C1 segment of cervical spinal cord (tissue), 14 donors: ENCODE measurements at places on chromosomes 2 and 18.

- DNase-seq, result no peak
These were observed 280.0 kb upstream of the RAB12 start for GRCh38 chr18:8329186-8329771.

GRCh38 chr2:62768615-62769014 lies 63.1 kb downstream of the EHBP1 start:
- DNase-seq, result no peak

GRCh38 chr2:23356711-23357110 lies 28.3 kb upstream of the KLHL29 start:
- DNase-seq, result no peak

DNA sequence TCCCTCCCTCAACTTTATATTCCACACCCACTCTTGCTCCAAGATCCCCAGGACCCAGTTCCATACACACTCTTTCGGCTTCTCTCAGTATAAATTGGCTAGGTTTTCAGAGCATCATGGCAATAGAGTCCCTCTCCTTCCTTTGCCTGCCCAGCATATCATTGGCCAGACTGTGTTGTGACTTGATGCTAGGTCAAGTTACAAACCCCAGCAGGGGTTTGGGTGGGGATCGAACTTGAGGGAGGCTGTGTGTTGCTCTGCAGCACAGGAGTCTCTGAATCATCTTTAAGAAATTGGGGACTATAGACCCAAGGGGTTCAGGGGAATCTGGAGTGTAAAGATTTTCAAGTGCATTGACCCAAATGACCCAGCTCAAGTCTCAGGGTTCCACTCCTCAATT lies 477.5 kb upstream of the MEIS1 start:
- DNase-seq, result no peak

DNA sequence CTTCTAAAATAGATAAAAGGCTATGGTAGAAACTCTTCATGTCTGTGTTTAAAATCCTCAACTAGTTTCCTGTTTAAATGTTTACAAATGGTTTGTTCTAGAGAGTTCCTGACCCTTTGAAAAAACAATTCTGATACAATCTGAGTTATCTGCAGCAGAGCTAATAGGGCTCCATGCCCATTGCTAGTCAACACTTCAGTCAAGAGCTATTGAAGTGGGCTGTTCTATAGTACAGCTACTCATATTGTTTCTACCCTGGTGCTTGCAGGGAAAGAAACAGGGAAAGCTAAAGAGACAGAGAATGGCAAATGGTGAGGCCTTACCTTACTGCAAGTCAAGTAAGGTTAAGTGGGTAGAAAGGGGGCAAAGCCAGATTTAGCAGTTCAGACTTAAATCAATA lies 112.3 kb upstream of the CAVIN2 start:
- DNase-seq, result no peak

- DNase-seq, result no peak
These were observed 153.3 kb upstream of the NDUFV2 start for GRCh38 chr18:8949206-8949605.

DNA sequence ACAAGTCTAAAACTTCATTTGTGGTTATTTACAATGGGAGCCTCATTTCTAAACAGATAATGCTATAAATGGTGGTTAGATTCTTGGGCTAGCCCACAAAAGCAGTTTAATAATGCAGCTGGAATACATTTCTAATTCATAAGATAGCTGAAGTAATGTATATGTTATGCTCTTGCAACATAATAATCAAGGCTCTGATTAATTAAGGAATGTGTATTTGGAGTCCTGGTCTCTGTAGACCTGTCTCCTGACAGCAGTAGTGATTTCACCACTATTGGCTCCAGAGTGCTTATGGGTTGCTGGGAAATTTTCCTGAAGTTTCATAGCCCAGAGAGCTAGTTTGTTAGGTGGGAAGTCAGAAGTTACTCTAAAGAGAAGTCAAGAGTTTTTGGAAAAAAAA lies 21.3 kb upstream of the CDC42EP3 start:
- no peak for DNase-seq

- no peak for DNase-seq
These were observed 459.3 kb downstream of the GALR1 start for GRCh38 chr18:77708826-77709506.

DNA sequence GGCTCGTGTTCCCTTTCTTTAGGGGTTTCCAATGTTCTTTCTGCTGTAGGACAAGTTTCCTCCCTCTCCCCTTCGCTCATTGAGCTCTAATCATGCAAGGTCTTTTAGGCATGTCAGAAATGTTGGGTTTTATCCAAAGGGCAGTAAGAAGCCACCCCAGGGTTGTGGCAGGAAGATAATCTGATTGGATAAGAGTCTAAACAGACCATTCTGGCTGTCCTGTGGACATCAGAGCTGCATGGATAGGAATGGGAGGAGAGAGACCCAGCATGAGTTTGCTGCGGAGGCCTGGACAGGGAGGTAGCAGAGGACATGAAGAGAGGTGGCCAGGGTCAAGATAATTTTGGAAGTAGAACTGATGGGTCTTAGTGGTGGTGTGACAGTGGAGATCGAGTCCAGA lies 88.2 kb downstream of the ACKR3 start:
- DNase-seq, result no peak

DNA sequence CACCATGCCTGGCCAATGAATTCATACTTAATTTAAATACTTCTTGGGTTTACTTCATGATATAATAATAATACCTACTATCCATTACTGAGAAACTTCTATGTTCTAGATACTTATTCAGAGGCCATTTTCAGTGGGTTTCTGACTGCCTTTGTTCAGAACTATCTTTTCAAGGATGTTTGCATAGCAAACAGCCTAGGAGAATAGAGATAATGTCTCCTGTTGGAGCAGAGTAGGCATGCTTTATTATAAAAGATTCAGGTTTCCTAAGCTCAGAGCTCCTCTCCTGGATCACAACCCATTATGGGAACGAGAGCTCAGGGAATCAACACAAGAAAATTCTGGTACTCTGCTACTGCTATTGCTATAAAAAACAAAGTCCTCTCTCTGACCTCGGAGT lies 11.1 kb downstream of the FASTKD1 start:
- DNase-seq, result no peak

- DNase-seq, result no peak
These were observed 35.2 kb downstream of the WDPCP start for GRCh38 chr2:63553049-63553448.
